Breast epithelium (tissue), 4 donors: ENCODE measurements at places on chromosomes 7 and 10.

- no peak for DNase-seq
- H3K4me3 ChIP-seq: no peak overlapping the region
- no peaks in the 10 kb centered on the region for H3K4me1 ChIP-seq
- H3K27me3 ChIP-seq: no peaks in the 10 kb centered on the region
- H3K27ac ChIP-seq: no peak overlapping the region
- peaks cover 6% of the 10 kb centered on the region for H3K36me3 ChIP-seq
These were observed 81.3 kb downstream of the ATE1 start for GRCh38 chr10:121846555-121846954.

DNA sequence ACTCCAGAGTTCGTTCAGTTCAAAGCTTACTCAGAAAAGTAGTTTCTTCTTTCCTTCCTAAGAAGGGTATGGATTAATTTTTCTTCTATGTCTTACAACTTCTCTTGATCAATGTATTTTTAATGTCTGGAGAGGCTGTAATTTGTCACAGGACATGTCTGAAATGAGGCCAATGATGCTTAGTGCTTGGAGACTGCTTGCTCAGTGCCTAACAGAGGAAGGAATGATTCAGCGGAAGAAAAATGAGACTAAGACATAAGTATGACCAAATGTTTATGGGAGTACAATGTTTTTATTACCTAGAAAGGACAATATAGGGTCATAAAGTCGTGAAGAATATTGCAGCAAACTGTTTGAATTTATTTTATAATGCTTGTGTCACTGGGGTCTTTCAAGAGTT lies 43.3 kb downstream of the GPR37 start:
- H3K4me3 ChIP-seq: no peak overlapping the region
- no peak overlapping the region for H3K27ac ChIP-seq
- H3K36me3 ChIP-seq: no peaks in the 10 kb centered on the region
- no peak for DNase-seq
- H3K4me1 ChIP-seq: no peaks in the 10 kb centered on the region

GRCh38 chr10:63563623-63564022 lies 42.4 kb downstream of the REEP3 start:
- H3K36me3 ChIP-seq: no peaks in the 10 kb centered on the region
- no peak overlapping the region for H3K4me3 ChIP-seq
- no peak for DNase-seq

GRCh38 chr10:22615819-22616499 lies 98.4 kb downstream of the PIP4K2A start:
- H3K4me1 ChIP-seq: no peaks in the 10 kb centered on the region
- H3K36me3 ChIP-seq: no peaks in the 10 kb centered on the region
- peak overlapping the region; percentile 65 for H3K27ac ChIP-seq
- H3K27me3 ChIP-seq: no peaks in the 10 kb centered on the region
- no peak for DNase-seq
- peak overlapping the region; percentile 36 for H3K4me3 ChIP-seq

- peak overlapping the region; percentile 61 for H3K27ac ChIP-seq
- DNase-seq: no peak
- H3K36me3 ChIP-seq: no peaks in the 10 kb centered on the region
- no peak overlapping the region for H3K4me3 ChIP-seq
- H3K4me1 ChIP-seq: peaks cover 6% of the 10 kb centered on the region
- no peaks in the 10 kb centered on the region for H3K27me3 ChIP-seq
These were observed 4.5 kb downstream of the GRK5 start for GRCh38 chr10:119211625-119212441.

DNA sequence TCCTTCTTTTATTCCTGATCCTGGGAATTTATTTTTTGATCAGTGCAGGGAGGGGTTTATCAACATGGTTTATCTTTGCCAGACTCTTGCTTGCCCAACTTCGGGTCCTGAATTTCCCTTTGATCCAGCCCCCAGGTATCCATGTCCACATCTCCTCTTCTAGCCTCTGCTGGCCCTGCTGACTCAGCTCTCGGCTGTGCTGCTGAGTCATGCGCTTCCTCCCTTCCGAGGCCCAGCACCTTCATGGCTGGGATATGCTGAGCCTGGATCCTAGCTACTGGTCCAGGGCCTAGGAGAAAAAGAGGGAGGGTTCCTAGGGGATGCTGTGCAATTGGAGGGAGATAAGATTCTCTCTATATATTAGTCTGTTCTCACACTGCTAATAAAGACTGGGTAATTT lies 380.7 kb upstream of the SHH start:
- H3K27me3 ChIP-seq: no peaks in the 10 kb centered on the region
- H3K4me1 ChIP-seq: no peaks in the 10 kb centered on the region
- no peak overlapping the region for H3K4me3 ChIP-seq
- no peak overlapping the region for H3K27ac ChIP-seq
- DNase-seq: no peak

DNA sequence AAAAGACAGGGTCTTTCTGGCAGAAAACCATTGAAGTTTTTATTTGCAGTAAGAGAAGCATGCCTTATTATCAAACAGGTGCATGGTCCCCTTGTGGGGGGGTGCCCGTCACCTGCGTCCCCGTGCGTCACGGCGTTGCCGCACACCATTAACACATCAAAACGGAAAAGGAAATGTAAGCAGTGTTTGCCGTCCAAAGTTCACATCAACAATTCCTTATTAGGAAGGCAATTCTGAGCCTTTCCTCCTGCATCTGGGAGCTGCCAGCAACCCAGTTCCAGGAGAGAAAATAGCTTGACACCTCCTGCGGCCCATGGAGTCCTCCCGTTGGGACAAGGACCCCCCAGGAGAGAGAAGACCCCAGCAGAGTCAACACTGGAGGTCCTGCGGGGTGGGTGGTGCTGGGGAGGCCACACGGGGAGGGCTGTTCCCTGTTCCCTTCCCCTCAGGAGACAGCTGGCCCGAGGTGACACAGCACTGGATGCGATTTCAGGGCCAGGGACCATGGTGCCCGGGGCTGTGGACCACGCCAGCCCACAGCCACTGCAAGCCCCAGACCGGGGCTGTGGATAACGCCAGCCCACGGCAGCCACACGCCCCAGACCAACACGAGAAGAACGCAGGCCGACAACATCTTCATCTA lies 39.5 kb downstream of the DIP2C start:
- no peaks in the 10 kb centered on the region for H3K27me3 ChIP-seq
- DNase-seq: no peak
- H3K4me1 ChIP-seq: peaks cover 3% of the 10 kb centered on the region
- peak overlapping the region; percentile 66 for H3K27ac ChIP-seq
- peak overlapping the region; percentile 40 for H3K4me3 ChIP-seq
- H3K36me3 ChIP-seq: no peaks in the 10 kb centered on the region

GRCh38 chr10:48322017-48322416 lies 15.5 kb downstream of the MAPK8 start:
- no peak for DNase-seq
- no peaks in the 10 kb centered on the region for H3K27me3 ChIP-seq
- no peak overlapping the region for H3K27ac ChIP-seq
- no peak overlapping the region for H3K4me3 ChIP-seq
- H3K36me3 ChIP-seq: no peaks in the 10 kb centered on the region
- no peaks in the 10 kb centered on the region for H3K4me1 ChIP-seq

GRCh38 chr10:110881247-110881646 lies 9.5 kb downstream of the PDCD4 start:
- no peak for DNase-seq
- no peak overlapping the region for H3K4me3 ChIP-seq
- H3K36me3 ChIP-seq: no peaks in the 10 kb centered on the region
- no peaks in the 10 kb centered on the region for H3K4me1 ChIP-seq
- H3K27me3 ChIP-seq: no peaks in the 10 kb centered on the region

DNA sequence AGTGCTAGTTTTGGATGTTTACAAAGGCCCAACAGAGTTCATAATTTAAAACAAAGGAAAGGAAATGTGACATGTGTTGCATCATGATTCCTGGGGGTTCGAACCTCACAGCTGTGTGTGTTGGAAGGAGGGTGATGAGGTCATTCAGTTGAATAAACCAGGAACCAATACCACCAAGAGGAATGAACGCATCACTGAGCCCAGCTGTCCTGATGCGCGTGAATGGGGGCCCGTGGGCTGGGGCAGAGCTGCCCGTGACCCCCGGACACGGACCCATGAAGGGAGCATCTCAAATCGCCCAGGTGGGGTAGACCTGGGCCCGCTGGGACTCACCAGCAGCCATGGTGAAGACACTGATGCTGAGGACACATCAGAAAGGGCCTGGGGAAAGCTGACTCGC lies 33.0 kb downstream of the BRI3 start:
- H3K4me3 ChIP-seq: no peak overlapping the region
- H3K27me3 ChIP-seq: no peaks in the 10 kb centered on the region
- H3K4me1 ChIP-seq: no peaks in the 10 kb centered on the region
- no peak for DNase-seq
- H3K36me3 ChIP-seq: no peaks in the 10 kb centered on the region

DNA sequence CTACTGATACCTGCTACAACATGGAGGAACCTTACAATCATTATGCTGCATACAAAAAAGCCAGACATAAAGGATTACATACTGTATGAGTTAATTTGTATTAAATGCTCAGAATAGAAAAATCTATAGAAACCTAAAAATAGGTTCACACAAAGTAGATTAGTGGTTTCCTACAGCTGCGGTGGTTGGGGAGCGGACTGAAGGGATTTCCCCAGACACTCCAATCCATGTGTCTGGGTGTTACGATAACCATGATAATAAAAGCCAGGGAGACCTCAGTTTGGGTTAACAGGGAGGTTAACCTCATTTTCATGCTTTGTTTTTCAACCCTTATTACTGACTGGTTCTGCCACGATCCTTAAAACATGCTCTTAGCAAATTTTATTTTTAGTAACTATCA lies 355.9 kb downstream of the KCNMA1 start:
- H3K36me3 ChIP-seq: no peaks in the 10 kb centered on the region
- no peak overlapping the region for H3K27ac ChIP-seq
- no peaks in the 10 kb centered on the region for H3K27me3 ChIP-seq

DNA sequence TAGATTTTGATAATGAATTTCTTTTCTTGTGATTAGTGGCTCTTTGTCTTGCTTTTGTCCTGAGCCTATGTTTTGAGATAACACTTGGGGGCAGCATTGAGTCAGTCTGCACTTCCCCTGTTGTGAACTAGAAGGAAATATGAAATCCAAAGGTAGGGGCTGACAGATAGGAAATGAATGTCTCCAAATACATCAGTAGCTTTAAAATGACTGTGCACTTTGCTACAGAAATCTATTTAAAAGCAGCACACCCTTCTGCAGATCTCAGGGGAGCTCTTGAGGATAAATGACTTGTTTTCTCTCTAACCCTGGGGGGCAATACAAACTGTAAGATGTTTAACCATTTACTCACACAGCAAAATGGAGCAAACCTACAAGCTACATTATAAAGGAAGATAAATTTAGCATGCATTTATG lies 176.0 kb upstream of the MYO3A start:
- H3K4me1 ChIP-seq: no peaks in the 10 kb centered on the region
- no peaks in the 10 kb centered on the region for H3K36me3 ChIP-seq
- no peak overlapping the region for H3K27ac ChIP-seq
- H3K4me3 ChIP-seq: no peak overlapping the region
- DNase-seq: no peak

DNA sequence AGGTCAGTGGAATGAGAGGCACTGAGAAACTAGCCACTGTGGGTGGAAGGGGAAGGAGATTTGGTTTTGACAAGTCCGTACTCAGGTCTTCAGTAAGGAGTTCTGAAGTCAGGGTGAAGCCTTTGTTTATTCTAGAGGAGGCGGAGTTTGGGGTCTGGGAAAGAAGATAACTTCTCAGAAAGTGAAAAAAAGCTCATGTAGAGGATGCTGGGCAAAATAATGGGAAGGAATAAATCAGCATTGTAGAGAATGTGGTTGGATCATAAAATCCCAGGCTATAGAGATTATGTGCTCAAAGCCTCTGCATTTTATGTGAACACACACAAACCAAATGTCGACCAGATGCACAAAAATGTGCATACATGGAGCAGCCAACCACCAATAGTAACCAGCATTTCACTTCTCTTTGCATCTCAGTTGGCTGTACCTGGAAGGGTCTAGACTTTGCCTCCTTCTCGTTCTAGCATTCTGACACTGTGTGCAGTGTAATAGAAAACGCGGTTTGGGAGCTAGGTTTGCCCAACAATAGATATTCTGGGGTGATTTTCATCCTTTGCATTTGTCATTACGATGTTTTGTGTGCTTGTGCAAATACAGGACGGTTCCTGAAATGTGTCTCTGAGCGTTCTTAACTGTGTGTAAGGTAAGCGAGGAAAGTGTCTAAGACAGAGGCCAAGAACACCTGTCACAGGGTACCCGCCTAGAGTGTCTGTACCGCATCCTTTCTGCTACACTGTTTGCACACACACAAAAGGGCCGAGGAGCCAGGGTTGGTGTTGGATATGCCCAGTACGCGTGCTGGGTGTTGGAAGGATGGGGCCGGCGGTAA lies 603 bp upstream of the HECW1 start:
- no peak for DNase-seq
- H3K4me1 ChIP-seq: no peaks in the 10 kb centered on the region
- no peak overlapping the region for H3K27ac ChIP-seq
- peaks cover 52% of the 10 kb centered on the region for H3K27me3 ChIP-seq
- H3K36me3 ChIP-seq: no peaks in the 10 kb centered on the region

DNA sequence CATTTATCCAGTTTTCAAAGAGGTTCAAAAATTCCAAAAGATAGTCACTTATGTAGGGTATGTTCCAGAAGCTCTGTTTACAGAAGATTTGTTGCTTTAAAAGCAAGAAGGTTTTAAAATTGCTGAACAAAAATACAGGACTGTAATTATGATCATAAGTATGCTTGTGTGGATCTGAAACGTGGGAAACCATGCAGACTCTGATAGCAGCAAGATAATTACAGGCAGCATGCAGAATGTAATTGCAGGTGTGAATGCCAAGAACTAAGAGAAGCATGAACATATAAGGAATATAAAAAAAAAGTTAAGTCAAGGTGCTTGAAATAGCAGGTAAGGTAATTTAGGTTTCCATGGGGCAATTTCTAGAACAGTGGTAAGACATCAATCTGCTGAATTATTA lies 405.7 kb downstream of the ARL4A start:
- H3K36me3 ChIP-seq: no peaks in the 10 kb centered on the region
- H3K27ac ChIP-seq: no peak overlapping the region
- H3K4me1 ChIP-seq: no peaks in the 10 kb centered on the region
- H3K27me3 ChIP-seq: no peaks in the 10 kb centered on the region
- H3K4me3 ChIP-seq: no peak overlapping the region
